ENCODE measurements at places on chromosomes 2 and 18. TPM values are rescaled to one million over a fixed set of nuclear protein-coding genes. Genes with fewer than 3 reads are reported as not detected.
A peak's percentile ranks its signal among the peaks of the same experiment; 100 is the strongest.

- DNase-seq, result no peak
These were observed 24.9 kb upstream of the ACOXL start for GRCh38 chr2:110707386-110707965.

- peak; percentile 21 for DNase-seq
These were observed 9.7 kb upstream of the CUL3 start for GRCh38 chr2:224594840-224595239.

Gene CREG2
- not detected for total RNA-seq

Gene INO80B
- 14.0 TPM for total RNA-seq
